ENCODE measurements at places on chromosomes 5 and 9.
A peak's percentile ranks its signal among the peaks of the same experiment; 100 is the strongest.

DNA sequence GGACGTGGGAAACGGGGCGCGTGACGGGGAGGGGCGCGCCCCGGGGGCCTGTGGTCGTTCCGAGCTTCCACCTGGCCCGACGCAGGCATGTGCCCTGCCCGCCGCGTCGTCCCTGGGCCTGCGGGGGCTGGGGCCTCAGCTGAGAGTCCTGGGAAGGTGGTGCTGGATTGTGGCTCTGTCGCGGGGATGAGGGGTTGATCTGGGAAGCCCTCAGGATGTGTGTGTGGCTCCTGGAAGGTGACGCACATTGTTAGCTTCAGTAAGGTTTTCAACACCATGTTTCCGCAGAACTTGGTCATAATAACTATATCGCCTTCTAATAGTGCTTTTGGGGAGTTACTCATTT, 589.1 kb downstream of the MTRR start:
- DNase-seq: no peak

DNA sequence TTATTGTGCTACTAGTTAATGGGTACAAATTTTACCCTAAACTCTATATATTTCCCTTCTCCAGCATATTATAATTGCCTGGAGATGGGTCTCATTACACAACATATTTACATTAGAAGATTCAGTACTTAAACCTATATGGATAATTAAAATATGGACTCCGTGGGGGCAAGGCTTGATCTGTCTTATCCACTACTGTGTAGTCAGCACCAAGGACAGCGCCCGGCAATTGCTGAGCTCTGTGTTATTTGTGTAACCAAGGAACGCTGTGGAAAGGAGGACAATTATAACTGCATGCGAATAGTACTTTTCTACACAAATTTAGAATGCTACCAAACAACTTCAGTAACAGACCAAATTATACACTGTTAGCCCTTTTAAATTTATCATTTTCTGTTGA, 77.7 kb downstream of the DNAH5 start:
- no peak for DNase-seq

DNA sequence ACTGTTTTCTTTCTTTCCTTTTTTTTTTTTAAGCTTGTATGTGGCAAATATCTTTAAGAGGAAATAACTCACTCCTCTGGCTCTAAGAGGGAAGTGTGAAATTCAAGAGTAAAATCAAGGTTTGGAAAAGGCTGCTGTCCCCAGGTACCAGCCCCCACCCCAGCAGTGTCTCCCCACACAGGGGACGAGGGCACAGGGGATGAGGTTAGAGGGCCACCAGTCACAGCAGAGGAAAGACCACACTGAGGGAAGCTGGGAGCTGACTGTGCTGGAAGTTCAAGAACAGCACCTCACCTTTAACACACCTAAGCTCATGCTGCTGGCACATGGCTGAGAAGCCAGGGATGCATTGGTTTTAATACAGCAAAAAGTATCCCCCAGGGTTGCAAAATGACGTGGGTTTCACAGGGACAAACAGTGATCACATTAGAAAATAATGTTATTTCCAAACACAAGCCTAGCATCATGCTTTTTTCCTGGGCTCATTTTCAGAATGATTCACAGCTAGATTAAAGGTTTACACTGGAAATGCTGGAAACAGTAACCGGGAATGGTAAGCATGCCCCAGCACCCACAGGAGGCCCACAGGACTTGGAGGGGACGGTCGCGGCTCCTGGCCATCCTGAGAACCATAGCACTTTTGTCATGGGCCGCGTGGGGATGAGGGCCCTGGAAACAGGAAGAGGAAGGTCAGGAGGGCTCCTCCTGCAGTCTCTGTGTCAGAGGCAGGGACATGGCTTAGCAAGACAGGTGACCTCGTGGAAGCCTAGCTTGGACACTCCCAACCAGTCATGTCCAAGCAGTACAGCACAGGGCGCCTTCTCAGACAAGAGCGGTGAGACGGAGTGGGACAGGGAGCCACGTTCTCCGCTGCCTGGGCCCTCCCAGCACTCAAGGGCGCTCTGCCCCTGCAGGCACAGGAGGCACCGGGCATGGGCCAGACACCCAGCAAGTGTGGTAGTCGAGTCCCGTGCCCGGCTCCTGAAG, 6.9 kb downstream of the LPCAT1 start:
- DNase-seq: peak; percentile 29

- no peak for DNase-seq
These were observed 52.0 kb downstream of the SLC22A5 start for GRCh38 chr5:132421462-132421861.

- DNase-seq: no peak
These were observed 303.5 kb downstream of the PLK2 start for GRCh38 chr5:58156361-58156760.

DNA sequence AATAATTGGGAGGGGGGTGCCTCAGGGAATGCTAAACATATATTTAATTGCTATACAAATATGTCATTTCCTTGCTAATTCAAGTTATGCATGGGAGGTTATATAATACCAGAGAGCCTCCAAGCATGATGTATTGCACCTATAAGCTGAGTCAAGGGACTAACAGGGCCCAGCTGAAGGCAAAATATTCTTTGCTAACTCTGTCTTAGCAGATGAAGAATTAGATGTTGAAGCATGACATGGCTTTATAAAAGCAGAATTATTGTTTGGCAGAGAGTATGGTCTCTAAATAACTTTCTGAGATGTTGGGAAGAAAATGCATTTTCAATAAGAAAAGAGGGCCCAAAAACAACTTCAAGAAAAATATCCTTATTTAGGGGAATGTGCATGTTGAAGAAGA, 60.4 kb downstream of the SGCD start:
- DNase-seq: no peak

GRCh38 chr9:93467062-93467416, 13.7 kb upstream of the FAM120AOS start:
- no peak for DNase-seq

DNA sequence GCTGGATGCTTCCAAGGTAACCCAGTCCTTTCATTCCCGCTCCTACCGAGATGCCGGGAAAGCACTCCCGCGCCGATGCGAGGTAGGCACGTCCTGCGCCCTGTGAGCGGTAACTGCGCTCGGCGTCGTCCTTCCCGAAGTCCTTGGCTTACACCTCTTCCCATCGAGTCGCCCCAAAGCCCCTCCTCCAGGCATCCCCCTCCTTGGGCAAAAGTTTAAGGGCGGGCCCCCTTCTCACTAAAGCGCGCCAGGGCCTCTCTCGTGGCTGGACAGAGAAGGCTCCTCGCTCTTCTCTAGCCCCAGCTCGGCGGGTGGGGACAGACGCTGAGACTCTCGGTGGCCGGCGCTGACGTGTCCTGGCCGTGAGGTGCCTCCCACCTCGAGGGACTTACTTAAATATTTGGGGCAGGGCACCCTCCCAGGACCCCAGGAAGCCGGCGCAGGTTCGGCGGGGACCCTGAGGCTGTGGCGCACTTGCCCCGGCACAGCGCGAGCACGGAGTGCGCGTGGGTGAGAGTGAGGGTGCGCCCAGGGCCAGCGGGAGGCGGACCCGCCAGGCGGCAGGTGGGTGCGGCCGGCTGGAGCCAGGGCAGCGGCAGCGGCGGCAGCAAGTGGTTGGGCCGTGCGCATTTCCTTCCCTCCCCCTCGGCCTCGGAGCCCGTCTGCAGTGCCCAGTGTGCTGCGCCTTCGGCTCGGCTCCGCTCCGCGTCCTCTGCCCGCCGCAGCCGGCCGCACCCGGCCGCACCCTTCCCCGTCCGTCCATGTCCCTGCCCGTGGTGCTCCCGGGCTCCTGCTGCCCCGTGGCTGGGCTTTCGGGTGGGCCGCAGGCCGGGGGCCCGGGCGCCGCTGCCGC, at the start of gene ENTREP1:
Gene ENTREP1, plus strand, starts transcription at position 667 of the 853 bp plus-strand sequence. Its CDS starts 95 bp downstream, at position 762.
- no peak for DNase-seq

DNA sequence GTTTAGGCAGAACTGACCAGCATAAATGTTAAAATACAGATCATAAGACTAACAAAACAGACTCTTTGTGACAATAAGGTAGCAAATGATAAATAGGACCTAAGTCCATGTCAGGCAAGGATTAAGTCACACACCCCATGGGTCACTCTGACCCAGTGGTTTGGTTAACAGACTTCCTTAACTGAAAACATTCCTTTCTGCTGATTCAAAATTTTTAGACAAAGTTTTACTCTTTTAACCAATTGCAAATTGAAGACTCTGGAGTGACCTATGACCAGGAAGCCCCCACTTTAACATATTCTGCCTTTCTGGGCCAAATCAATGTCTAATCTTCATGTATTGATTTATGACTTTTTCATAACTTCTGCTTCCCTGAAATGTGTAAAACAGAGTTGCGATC, 4.9 kb upstream of the NXNL2 start:
- no peak for DNase-seq

- no peak for DNase-seq
These were observed 39.7 kb downstream of the PHF2 start for GRCh38 chr9:93616044-93616443.

GRCh38 chr5:78008356-78008967, 232.3 kb upstream of the TBCA start:
- peak; percentile 5 for DNase-seq

- DNase-seq: no peak
These were observed 5.8 kb upstream of the SOWAHA start for GRCh38 chr5:132807163-132807838.

- no peak for DNase-seq
These were observed 618.8 kb upstream of the KLF4 start for GRCh38 chr9:108108280-108108851.

GRCh38 chr9:96009690-96010472, 134.4 kb downstream of the ERCC6L2 start:
- no peak for DNase-seq

DNA sequence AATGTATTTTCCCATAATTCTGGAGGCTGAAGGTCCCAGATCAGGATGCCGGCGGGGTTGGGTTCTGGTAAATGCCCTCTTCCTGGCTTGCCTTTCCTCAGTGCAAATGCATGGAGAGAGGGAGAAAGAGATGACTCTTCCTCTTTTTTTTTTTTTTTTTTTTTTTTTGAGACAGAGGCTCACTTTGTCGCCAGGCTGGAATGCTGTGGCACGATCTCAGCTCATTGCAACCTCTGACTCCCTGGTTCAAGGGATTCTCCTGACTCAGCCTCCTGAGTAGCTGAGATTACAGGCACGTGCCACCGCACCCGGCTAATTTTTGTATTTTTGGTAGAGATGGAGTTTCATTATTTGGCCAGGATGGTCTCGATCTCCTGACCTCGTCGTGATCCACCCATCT, 300.0 kb upstream of the TAS2R1 start:
- no peak for DNase-seq

GRCh38 chr5:2996687-2997086, 245.2 kb upstream of the IRX2 start:
- no peak for DNase-seq

DNA sequence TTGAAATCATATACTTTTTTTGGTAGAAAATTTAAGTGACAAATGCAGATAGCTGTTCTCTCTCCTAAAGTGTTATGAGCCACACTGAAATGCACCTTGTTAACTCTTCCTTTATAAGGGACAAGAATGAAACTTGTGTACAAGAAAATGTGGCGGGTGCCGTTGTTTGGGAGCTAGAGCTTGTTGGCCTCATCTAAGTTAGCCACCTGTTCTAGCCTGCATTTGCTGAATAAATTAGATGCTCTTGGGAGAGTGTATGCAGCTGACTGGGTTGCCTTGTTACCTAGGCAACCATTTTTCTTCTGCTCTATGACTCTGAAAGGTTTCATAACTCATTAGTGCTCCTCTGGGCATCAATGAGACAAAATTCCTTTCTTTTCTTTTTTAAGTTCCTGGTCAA, 174.3 kb downstream of the TAF11L14 start:
- no peak for DNase-seq

DNA sequence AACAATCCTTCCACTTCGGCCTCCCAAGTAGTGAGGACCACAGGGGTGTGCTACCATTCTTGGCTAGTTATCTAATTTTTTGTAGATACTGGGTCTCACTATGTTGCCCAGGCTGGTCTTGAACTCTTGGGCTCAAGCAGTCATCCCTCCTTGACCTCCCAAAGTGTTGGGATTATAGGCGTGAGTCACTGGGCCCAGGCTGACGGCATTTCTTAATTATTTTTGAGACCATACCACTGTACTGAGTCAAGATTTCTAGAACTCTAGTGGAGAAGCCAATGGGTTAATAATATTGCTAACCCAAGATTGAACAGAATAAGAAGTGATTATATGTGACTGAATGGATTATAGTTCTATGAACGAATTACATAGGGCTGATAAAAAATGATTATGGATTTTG, 66.7 kb downstream of the TARS1 start:
- no peak for DNase-seq

DNA sequence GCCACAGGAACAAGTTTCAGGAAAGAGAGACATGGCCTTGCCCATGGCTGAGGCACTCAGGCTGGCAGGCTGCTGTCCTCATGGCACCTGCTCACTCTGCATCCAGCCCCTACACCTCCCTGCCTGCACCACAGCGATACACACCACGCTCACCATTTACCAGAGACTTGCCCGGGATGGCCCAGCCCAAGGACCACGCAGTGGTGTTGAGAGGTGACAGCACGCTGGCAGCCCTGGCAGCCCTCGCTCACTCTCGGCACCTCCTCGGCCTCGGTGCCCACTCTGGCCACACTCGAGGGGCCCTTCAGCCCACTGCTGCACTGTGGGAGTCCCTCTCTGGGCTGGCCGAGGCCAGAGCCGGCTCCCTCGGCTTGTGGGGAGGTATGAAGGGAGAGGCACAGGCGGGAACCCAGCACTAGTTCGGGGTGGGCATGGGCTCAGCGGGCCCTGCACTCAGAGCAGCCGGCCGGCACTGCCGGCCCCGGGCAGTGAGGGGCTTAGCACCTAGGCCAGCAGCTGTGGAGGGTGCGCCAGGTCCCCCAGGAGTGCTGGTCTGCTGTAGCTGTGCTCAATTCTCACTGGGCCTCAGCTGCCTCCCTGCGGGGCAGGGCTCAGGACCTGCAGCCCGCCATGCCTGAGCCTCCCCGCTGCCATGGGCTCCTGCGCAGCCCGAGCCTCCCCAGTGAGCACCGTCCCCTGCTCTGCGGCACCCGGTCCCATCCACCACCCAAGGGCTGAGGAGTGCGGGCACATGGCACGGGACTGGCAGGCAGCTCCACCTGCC, 20.3 kb downstream of the ZDHHC11B start:
- DNase-seq: no peak

GRCh38 chr5:145295236-145295835, 539.8 kb downstream of the PRELID2 start:
- no peak for DNase-seq

- DNase-seq: no peak
These were observed 65.9 kb downstream of the DMRTA1 start for GRCh38 chr9:22512495-22512894.

- DNase-seq: no peak
These were observed 124.4 kb downstream of the FANCC start for GRCh38 chr9:95193067-95193466.

DNA sequence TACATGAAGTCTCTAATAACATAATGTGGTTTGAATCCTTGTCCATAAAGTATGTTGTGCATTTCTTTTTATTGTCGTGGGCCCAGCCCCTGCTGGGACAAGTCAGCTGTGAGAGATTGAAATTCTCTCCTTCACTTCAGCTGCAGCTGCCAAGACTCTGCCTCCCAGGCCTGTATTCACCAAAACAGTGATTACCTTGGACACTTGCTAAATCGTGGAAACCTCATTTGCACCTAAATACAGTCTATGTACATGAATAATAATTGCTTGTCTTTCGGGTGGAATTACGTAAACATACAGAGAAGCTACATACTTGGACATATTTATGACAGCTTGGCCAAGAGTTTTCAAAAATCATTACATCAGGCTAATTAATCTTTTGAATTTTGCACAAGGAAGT, 898.5 kb upstream of the SEMA6A start:
- DNase-seq: no peak

GRCh38 chr9:4740388-4740637, 689 bp downstream of the AK3 start:
- DNase-seq: no peak

GRCh38 chr9:4124266-4124665, 175.6 kb downstream of the GLIS3 start:
- no peak for DNase-seq

GRCh38 chr5:34534523-34535103, 121.5 kb upstream of the RAI14 start:
- peak; percentile 65 for DNase-seq
